Esophagus (tissue), 2 donors: ENCODE measurements at places on chromosomes 2 and 18. TPM values are rescaled to one million over a fixed set of nuclear protein-coding genes. Genes with fewer than 3 reads are reported as not detected.

The LBX2 gene
- polyA plus RNA-seq, result 0.12 TPM

The PXDN gene
- 1.9 TPM for polyA plus RNA-seq

The CDH2 gene
- polyA plus RNA-seq, result 0.38 TPM

The DCDC2C gene
- polyA plus RNA-seq, result not detected

The SPP2 gene
- polyA plus RNA-seq, result not detected

The TMEM198 gene
- 1.7 TPM for polyA plus RNA-seq

The CCDC148 gene
- polyA plus RNA-seq, result 0.29 TPM

The CYP1B1 gene
- polyA plus RNA-seq, result 8.4 TPM

The SNORC gene
- 2.4 TPM for polyA plus RNA-seq

The OXER1 gene
- polyA plus RNA-seq, result 0.48 TPM

The GULP1 gene
- 5.5 TPM for polyA plus RNA-seq

The ALPP gene
- not detected for polyA plus RNA-seq

The PRSS56 gene
- polyA plus RNA-seq, result not detected

The NXPH2 gene
- not detected for polyA plus RNA-seq

The NCK2 gene
- polyA plus RNA-seq, result 55.2 TPM

The RAD51AP2 gene
- polyA plus RNA-seq, result 0.05 TPM

The ERBB4 gene
- polyA plus RNA-seq, result 0.06 TPM

The EMILIN1 gene
- polyA plus RNA-seq, result 12.1 TPM
